Pancreas (tissue), 10 donors: ENCODE measurements at places on chromosomes 11 and 22. TPM values are rescaled to one million over a fixed set of nuclear protein-coding genes. Genes with fewer than 3 reads are reported as not detected.

The CCDC188 gene
- 5.2 TPM for polyA plus RNA-seq

DNA sequence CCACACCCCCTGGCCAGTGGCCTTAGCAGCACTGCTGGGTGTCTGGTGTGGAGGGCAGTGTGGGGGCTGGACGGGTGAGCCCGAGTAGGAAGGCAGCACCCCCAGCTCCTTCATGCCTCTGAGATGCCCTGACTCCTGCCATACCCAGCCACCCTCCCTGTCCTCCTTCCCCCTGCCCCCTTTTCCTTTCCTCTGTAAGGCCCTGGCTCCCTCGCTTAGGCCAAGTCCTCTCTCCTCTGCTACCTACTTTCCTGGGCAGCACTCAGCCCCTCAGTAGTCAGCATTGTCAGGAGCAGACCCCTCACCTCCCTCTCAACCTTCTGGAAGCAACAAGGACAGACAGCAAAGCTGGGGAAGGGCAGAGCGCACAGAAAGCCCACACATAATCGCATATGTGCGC lies 48.0 kb downstream of the BUD13 start:
- no peak for DNase-seq

GRCh38 chr22:30288419-30289140 lies 725 bp downstream of the CASTOR1 start:
- DNase-seq, result peak; percentile 54

GRCh38 chr22:41745968-41746367 lies 46.7 kb downstream of the MEI1 start:
- DNase-seq, result no peak

The SYT8 gene
- 64.8 TPM for polyA plus RNA-seq

The MEI1 gene
- 0.15 TPM for polyA plus RNA-seq

GRCh38 chr22:39252461-39253434 lies 8.0 kb upstream of the PDGFB start:
- peak; percentile 72 for DNase-seq

GRCh38 chr11:18233912-18234311 lies 2.7 kb downstream of the SAA4 start:
- no peak for DNase-seq

- DNase-seq, result no peak
Measured at GRCh38 chr11:26777372-26777808, 55.5 kb upstream of the SLC5A12 start.

DNA sequence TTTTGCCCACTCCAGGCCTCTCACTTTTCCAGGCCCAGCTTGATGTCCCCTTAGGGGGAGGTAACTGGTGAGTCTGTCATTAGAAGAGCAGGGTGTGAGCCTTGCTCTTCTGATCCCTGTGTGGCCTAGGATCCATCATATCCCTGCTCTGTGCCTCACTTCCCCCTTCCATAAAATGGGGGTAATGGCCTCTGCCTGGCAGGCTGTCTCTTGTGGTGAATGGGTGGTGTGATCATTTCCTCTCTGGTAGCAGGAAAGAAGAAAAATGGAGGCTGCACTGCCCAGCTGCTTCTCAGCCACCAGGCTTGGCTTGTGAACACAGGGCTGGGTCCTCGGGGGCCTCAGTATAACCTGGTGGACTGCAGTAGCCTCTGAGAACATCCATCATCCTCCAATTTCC lies 5.6 kb downstream of the ARHGEF17 start:
- no peak for DNase-seq

DNA sequence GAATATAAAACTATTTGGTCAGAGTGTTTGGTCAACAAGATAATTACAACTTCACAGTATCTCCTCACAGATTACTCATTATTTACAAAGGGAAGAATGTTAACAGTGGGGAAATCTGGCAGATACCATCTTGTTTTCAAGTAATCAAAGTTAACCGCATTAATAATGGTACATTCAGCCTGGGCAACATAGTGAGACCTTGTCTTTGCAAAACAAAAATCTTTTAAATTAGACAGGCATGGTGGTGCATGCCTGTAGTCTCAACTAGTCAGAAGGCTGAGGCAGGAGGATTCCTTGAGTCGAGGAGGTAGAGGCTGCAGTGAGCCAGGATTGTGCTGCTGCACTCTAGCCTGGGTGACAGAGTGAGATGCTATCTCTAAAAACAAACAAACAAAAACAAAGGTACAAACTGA lies 78.5 kb downstream of the ACER3 start:
- DNase-seq, result no peak

The POGLUT3 gene
- polyA plus RNA-seq, result 4.8 TPM
